ENCODE measurements at places on chromosomes 4 and X.
A peak's percentile ranks its signal among the peaks of the same experiment; 100 is the strongest.

- DNase-seq, result no peak
These were observed 42.9 kb downstream of the NDST3 start for GRCh38 chr4:118076958-118077766.

DNA sequence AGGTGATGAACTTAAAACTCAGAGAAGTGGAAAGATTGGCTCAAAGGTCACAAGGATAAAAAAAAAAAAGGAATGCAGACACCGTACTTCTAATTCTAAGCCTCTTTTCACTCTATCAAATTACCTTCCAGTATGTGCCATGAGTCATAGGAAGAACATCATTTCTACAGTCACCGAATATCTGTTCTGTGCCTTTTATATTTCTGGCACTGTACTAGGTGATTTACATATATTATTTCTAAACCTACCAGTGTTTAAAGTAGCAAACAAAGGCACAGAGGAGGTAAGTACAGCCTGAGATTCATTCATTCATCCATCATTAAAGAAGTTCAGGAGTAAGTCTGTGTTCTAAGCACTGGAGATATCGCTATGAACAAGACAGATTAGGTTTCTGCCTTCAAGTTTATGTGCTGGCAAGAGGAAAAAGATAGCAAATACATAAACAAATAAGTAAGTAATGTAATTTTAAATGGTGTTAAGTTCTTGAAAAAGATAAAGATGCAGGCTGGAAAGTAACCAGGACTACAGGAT lies 65.3 kb downstream of the PALLD start:
- DNase-seq, result no peak

DNA sequence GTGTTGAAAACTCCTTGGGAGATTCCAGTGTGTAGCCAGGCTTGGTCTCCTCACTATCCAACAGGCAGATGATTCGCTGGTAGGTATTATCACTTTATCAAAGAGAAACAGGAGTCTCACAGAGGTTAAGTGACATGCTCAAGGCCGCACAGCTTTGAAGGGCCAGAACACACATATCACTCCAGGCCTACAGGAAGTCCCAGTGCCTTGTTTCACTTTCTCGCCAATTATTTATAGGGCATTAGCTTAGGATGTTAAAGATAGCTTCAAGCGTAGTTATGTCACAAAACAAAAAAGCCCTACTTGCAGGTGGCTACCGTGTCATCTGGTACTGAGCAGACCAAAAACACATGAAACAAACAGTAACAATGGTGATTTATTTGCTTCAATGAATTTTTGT lies 13.2 kb downstream of the ATP8A1 start:
- no peak for DNase-seq

GRCh38 chr4:150231107-150231770 lies 153.0 kb downstream of the DCLK2 start:
- no peak for DNase-seq

DNA sequence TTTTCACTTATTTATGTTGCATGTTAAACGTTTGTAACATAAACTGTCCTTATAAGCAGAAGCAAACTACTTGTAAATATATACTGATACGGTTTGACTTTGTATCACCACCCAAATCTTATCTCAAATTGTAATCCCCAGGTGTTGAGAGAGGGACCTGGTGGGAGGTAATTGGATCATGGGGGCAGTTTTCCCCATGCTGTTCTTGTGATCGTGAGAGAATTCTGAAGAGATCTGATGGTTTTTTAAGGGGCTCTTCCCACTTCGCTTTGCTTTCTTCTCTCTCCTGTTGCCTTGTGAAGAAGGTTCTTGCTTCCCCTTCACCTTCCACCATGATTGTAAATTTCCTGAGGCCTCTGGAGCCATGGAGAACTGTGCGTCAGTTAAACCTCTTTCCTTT lies 87.1 kb upstream of the MAPK10 start:
- no peak for DNase-seq

DNA sequence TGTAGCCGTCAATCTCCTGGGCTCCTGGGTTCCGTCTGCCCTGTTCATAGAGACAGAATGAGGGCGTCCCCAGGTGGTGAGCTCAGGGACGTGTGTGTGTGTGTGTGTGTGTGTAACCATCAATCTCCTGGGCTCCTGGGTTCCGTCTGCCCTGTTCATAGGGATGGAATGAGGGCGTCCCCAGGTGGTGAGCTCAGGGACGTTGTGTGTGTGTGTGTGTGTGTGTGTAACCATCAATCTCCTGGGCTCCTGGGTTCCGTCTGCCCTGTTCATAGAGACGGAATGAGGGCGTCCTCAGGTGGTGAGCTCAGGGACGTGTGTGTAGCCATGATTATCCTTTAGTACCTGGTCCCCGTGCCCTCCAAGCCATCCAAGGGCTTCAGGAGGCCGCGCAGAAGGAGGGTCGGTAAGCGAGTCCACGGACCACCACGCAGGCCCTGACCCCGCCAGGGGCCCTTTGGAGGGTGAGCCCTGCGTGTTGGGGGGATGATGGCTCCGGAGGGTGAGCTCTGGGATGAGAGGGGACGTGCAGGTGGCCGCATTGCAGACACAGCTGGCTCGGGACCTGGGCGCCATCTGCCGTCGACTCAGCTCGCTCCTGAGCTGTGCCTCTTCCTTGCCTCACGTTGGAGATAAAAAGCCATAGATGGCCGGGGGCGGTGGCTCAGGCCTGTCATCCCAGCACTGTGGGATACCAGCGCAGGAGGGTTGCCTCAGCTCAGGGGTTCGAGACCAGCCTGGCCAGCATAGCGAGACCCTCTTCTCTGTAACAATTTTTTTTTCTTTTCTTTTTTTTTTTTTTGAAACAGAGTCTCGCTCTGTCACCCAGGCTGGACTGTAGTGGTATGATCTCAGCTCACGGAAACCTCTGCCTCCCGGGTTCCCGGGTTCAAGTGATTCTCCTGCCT lies 5.4 kb upstream of the GTPBP6 start:
- no peak for DNase-seq

GRCh38 chr4:3308691-3309090 lies 15.9 kb downstream of the RGS12 start:
- DNase-seq, result no peak

DNA sequence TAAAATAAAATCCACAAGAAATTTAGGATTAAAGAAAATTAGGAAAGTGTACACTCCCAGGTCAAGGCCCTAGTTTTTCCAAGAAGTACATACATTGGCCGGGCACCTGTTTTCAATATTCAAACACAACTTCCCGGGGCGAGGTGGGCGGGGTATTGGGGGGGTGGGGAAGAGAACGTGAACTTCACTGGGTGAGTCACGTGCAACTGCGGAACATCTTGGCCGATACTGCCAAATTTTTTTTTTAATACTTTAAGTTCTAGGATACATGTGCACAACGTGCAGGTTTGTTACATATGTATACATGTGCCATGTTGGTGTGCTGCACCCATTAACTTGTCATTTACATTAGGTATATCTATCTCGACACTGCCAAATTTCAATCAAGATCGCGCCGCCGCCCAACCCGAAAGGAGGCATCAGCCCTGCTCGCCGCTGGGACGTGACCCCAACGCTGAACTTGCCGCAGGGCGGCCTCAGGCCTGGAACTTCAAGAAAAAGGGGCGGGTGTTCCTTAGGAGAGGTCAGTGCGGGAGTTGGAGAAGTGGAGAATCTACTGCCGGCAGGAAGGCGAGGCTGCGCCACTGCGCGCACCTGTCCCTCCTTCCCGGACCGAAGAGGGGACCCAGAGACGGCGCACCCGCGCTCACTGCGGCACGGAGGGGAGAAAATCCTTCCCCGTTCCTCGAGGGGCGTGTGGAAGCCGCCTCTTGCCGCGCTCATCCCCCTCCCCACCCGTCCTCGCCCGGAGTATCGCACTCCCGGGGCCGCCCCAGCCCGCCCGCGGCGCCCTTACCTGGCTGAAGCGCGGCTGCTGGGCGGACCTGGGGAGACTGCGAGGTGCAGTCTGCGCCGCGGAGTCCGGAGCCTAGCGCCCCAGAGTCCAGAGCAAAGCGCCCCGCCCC lies at the start of gene TEC:
Gene TEC (minus strand): TSS at position 883 of the 905 bp plus-strand sequence. CDS start 41,224 bp downstream, outside the sequence.
- peak; percentile 18 for DNase-seq

- DNase-seq, result no peak
These were observed 13.8 kb downstream of the PGRMC1 start for GRCh38 chrX:119249891-119250290.

DNA sequence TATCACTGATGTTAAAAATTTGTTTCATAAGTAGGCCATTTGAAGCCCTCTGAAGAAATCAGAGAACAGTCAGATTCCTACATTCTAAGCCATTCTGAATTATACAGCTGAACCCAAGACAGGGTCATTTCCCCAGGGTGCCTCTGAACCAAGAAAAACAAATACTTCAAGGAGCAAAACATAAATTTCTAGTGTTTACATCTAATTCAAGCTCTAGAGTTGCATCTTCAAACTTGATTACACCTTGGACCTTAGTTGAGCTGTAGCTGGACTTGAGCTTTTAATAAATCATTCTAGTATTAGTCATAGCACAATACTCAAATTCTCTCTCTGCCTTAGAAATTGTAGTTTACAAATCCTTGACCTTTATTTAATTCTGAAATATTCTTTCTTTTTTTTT lies 87.6 kb upstream of the IL15 start:
- DNase-seq, result no peak

DNA sequence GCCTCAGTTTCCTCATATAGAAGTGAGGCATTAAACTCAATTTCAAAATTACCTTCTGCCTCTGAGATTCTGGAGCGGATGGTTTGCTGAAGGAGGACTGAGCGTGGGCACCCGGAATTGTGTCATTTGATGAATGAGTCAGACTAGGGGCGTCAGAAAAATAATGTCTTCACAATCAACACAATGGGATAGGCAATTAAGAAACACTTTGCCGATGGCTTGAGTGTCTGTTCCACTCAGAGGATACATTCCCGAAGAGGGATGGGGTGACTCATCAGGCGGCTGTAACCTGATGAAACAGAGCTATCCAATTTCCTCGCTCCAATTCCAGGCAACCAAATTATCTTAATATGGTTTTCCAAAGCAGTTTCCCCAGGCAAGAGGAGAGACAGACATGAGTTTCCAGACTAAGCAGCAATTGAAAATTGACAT lies 1.2 kb upstream of the CHRNA9 start:
- DNase-seq, result no peak

DNA sequence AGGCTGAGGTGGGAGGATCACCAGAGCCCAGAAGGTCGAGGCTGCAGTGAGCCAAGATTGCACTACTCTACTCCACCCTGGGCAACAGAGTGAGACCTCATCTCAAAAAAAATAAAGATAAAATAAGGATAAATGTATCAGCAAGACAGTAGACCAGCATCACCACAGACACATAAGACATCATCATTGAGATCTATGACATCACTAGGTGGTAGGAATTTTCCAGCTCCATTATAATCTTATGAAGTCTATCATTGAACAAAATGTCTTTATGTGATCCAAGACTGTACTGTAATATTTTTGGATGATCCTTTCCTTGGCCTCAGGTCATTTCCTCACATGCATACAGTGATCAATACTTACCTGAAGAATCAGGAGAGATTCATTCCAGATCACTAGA lies 8.3 kb upstream of the FAM200B start:
- no peak for DNase-seq

- DNase-seq, result no peak
These were observed 29.6 kb downstream of the PDK3 start for GRCh38 chrX:24494647-24495075.

GRCh38 chr4:72631296-72631695 lies 62.3 kb upstream of the ADAMTS3 start:
- DNase-seq, result no peak

DNA sequence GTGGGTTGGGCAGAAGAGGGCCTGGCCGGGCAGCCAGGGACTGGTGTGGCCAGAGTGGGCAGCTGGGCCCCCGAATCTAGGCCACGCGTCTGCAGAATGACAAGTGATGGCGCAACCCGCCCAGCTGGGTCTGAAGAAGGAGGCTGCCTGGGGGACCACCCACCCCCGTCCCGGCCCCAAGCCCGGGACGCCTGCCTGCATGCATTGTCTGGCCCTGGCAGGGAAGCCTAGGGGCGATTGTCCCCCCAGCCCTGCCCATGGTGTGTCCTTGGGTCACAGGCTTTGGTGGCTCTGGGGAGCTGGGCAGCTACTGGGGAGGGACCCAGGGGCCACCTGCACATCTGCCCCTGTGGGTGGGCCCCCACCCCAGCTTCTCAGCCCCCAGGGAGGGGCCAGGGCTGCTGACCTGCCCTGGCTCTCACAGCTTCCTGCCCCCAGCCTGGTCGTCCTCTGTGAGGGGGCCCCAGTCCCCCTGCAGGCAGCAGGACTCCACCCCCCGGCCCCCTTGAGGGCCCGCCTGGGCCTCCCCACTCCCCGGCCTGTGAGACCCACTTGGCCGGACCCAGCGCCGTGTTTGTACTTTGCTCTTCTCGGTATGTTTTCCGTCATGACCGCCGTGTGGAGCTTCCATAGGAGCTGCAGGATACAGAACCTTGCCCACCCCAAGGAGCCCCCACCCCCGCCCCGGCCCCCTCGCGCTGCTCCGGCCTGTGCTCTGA lies 4.9 kb downstream of the FGFR3 start:
- DNase-seq, result no peak

DNA sequence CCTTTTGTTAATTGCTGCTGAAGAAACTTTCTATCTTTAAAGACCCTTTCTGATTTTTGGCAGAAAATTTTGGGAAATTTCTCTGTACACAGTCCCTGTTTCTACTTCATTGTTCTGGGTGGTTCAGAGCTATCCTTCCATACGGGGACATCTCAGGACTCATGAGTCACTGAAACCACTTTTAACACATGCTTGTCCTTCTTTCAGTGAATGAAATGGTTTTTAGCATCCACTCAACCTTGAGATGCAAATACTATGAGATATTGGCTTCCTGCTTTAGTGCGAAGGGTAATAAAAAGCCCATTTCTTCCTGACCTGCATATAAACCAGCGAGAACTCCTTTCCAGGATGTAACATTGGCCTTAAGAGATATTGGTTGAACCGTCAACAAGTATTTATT lies 158.0 kb downstream of the REPS2 start:
- no peak for DNase-seq

- DNase-seq, result no peak
These were observed 1.9 kb downstream of the EFNB1 start for GRCh38 chrX:68830419-68831404.

- no peak for DNase-seq
These were observed 68.8 kb upstream of the ARHGAP24 start for GRCh38 chr4:85406185-85406584.

GRCh38 chrX:36898301-36898700 lies 109.9 kb upstream of the FAM47C start:
- no peak for DNase-seq

DNA sequence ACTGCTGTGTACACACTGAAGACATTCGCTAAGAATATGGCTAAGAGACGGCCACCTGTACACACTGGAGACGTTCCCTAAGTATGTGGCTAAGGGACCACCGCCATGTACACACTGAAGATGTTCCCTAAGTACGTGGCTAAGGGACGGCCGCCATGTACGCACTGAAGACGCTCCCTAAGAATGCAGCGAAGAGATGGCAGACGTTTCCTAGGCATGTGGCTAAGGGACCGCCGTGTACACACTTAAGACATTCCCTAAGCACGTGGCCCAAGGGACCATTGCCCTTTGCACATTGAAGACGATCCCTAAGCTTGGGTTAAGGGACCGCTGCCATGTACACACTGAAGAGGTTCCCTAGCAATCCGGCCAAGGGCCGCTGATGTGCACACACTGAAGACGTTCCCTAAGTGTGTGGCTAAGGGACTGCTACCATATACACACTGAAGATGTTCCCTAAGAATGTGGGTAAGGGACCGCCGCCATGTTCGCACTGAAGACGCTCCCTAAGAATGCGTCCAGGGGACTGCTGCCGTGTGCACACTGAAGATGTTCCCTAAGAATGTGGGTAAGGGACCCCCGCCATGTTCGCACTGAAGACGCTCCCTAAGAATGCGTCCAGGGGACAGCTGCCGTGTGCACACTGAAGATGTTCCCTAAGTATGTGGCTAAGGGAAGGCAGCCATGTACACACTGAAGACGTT lies 36.7 kb downstream of the DHRSX start:
- DNase-seq, result no peak
